ENCODE measurements at places on chromosomes 16 and 17.

DNA sequence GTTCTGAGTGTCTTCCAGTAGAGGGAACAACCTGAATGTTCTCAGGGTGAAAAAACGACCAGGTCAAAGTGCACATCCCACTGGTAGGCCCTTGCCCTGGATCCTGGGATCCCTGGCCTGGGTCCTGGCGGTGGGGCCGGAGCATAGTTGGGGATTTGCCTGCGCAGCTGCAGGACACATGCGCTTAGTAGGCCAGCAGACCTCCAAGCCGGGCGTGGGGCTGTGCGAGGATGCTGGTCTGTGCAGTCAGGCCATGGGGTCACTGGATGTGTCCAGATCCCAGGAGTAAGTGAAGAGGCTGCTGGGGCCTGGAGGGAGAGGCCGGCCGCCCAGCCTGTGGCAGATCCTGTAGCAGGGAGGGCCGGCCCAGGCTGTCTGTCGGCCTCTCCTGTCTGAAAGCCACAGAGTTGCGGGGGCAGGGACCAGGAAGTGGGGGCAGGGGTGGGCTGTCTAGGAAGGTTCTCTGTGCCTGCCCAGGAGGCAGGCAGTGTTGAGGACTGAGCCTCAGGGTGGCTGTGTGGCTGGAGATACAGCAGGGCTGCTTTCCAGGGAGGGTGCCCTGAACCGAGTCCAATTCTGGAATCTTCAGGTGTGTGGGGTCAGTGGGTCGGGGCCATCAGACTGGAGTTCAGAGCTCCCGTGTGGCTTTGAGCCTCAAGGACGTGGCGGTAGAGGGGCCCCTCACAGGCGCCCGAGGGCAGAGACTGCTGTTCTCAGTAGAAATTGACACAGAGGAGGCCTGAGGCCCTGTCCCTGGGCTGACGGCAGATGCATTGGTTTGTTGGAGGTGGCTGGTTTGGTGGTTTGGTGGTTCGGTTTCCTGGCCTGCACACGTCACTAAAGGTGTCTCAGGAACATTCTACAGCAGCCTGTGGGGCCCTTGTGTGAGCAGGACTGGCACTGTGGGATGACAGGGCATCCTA, 17.2 kb upstream of the NUDT16L1 start:
- DNase-seq: no peak

GRCh38 chr16:17654571-17654970, 183.8 kb upstream of the XYLT1 start:
- no peak for DNase-seq

DNA sequence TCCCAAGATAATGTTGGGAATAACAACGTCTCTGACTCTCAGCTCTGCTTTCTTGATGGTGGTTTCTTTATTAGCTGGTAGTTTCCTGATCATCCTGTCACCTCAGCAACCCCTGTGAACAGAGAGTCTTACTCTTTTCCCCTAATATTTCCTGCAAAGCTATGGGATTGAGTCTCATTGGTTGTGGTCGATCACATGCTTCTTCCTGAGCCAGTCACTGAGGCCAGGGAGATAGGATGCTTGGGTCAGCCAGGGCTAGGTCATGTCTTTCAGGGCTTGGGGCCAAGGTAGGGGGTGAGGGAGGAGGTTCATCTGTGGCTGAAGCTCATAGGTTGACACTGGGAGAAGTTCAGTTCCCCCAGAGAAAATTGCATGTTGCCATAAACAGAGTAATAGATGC, 114.3 kb downstream of the ABCC1 start:
- peak; percentile 10 for DNase-seq

GRCh38 chr16:84239141-84239769, 557 bp downstream of the KCNG4 start:
- DNase-seq: no peak

- no peak for DNase-seq
These were observed 14.9 kb downstream of the GPRC5C start for GRCh38 chr17:74446551-74447500.

DNA sequence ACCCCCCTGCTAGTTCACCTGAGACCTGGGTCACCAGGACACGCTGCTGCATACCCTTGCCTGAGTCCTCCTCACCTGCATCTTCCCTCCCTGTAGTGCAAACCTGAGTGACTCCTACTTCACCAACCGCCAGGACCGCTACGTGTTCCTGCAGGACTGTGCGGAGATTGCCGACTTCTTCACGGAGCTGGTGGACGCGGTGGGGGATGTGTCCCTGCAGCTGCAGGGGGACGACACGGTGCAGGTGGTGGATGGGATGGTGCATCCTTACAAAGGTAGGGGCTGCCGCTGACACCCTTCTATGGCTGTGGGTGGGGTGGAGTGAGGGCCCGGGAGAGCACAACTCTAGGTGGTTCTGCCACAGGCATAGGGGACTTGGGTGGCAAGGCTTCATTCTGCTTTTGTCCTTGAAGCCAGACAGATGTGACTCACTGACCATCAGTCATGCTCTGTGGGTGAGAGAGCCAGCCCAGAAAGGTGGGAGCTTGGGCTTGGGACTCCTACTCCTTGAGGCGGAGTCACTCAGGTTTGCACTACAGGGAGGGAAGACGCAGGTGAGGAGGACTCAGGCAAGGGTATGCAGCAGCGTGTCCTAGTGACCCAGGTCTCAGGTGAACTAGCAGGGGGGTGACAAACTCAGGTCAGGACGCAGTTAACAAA, 22.3 kb downstream of the PGS1 start:
- no peak for DNase-seq

DNA sequence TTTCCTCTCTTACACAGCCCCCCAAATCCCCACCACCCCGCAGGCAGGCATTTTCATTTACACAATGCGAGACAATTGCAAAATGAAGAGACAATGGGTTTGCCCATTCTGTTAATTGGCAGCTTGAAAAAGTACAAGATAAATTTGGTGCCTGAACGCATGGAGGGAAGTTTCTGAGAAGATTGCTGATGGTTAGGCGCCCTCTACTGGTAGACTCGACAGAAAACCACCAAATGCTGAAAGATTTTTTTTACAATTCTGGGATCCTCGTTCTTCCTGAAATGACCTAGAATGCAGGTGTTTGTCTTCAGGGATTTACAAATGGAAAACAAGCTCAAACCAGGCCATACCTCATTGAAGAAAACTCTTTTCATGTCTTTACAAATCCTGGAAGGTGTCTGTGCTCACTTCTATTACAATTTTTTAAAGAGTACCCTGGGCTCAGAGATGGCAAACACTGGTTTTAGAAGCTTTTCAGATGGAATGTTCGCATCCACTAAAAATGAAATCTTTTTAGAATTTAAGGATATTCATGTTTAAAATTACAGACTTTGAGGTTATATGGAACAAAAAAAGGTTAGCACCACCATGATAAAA, 338.5 kb downstream of the PMP22 start:
- DNase-seq: peak; percentile 54

- no peak for DNase-seq
These were observed 25.8 kb upstream of the KLHDC4 start for GRCh38 chr16:87791295-87792204.

DNA sequence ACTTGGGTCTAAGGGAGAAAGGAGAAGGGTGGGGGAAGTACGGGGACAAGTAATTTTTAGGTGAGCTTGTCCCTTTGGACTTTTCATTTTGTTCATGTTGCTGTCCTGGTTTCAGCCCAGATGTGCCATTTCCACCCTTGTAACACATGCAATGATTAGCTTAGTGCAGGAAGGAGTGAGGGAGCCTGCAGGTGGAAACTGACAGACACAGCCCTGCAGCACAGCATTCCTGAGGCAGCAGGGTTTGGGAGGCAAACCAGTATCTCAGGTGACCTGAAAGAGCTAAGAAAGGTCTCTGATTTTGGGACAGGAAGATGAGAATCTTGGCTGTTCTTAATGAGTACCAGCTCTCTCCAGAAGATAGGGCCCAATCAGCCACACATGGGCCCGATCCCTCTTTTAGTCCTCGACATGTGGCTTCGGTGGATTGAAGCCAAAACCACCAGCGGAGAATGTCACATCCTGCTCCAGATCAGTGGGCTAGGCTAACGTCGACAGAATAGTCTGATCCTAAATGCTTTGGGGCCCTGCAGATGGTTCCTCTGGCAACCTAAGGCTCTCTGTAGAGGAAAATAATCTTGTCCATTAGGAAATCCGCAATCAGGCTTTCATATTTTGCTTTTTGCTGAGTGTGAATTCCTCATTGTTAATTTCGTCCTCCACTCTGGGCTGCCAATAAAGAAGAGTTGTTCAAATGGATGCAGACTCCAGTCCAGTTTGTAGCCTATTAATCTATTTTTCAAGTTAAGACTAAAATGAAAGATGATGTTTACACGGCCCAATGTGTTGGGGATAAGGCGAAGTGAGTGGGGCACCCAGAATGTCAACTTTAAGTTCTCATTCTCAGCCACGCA, 3.8 kb upstream of the RNF157 start:
- no peak for DNase-seq

DNA sequence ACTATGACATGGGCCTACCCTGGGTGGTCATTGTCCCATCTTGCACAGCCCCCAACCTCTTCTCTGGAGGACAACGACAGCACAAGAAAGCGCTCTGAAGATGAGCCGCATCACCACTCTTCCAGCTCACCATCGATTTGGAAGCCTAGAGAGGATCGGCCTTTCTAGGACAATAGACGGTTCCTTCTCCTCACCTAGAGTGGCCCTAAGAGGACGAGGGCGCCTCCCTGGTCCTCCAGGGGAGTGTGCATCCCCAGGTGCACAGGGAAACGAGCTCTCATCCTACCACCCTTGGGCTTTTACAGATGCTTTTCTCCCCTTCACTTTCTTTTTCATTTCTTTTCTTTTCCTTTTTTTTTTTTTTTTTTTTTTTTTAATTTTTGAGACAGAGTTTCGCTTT, 20.3 kb upstream of the SLC52A1 start:
- no peak for DNase-seq

DNA sequence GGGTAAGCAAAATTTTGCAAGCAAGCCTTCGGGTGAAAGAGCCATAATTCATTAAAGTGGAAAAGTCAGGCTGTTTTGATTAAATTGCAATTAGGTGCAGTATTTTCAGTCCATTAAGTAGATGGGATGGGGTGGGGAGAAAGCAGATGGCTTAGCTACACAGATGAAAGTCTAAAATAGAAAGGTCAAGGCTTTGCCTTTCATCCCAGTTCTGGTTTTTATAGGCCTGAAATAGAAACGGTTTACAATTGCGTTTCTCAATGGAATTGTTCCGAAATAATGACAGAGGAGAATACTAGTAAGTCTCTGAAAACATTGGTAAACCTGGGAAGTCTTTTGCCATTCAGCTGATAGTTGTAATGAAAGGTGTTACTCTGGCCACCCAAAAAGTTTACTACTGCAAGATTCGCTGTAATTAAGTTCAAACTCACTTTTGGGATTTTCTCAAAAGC, 1.5 kb downstream of the PPM1E start:
- DNase-seq: no peak

DNA sequence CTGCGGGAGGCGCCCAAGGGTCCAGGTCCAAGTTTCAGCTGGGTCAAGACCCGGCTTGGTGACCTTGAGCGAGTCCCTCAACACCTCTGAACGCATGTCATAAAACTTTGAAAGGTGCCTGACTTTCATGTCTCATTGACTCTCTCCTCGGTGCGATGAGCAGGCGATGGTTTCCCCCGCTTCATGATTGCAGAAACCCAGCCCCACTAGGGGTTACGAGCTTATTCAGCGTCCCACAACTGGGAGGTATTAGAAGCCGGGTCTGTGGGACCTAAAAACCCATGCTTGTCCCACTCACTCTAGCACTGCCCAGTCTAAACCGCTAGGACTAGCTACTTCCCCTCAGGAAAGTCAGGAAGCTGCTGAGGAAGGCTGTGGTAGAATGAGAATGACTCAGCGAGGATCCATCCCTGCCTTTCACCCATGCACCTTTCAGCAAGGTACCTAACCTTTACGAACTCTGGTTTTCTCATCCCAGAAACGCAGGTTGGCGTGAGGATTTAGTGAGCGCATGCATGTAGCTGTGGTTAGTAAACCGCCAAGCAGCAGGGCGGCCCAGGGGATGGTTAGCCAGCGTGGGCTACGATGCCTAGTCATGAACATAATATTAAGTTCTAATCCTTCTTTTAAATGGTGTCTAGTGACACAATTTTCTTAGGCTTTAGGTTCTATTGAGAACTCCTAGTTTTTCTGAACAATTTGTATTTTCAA, 26.2 kb upstream of the RFFL start:
- DNase-seq: peak; percentile 65

- no peak for DNase-seq
These were observed 5.9 kb downstream of the SCARF1 start for GRCh38 chr17:1639549-1640180.

All from GM12865 (cell line).